ENCODE measurements at places on chromosomes 5 and 9.
A peak's percentile ranks its signal among the peaks of the same experiment; 100 is the strongest.

DNA sequence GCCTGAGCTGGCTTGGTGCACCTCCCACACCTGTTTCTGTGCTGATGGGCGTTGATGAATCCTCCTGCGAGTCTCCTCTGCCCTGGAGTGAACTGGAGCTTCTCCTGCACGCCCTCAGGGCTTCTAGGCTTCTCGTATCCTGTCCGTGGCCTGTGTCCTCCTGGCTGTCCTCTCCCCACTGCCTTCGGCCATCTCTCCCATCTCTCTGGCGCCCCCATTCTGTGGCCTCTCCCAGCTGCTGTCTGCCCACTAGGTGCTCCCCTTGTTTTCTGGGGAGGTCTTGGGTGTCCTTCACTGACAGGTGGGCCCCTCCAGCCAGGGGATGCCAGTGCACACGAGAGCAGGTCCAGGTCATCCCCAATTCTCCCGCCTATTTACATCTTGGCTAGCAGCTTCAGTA is 28.8 kb downstream of the AHRR start:
- DNase-seq = no peak

DNA sequence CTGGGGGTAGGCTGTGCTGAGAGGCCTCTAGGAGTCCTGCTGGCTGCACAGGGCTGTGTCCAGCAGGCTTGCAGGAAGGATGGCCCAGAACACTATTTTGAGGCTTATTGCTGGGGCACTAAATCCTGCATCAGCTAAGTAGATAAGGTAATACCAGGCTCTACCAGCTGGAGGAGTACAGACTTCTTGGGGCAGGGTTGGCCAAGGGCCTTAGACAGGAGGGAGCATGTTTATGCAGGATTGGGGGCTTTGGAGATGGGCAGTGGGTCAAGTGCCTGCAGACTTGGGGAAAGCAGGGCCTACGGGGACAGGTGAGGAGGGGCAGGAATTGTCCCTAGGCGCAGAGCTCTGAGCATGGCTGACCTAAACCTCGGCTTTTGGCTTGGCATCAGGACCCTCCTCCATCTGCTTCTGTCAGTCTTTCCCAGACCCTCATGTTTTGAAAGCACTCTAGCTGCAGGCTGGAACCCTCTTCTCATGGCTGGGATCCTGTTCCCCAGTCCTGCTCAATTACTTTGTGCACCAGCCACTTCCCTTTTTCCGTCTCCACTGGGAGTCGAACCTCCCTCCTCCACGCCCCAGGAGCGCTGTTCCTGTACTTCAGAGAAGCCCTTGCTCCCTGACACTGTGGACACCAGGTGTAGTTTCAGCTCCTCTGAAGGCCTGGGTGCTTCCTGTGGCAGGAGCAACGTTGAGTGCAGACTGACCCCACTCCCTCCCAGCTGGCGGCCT is 61.0 kb upstream of the SPTLC1 start:
- DNase-seq = peak; percentile 6

GRCh38 chr5:63953217-63953616 is 9.0 kb downstream of the HTR1A start:
- DNase-seq = no peak

GRCh38 chr5:65722575-65723403 is 784 bp downstream of the NLN start:
- peak; percentile 22 for DNase-seq

- no peak for DNase-seq
These were observed 51.5 kb downstream of the KLF9 start for GRCh38 chr9:70362952-70363351.

GRCh38 chr9:136138566-136138965 is 19.9 kb upstream of the TMEM250 start:
- DNase-seq = peak; percentile 48

DNA sequence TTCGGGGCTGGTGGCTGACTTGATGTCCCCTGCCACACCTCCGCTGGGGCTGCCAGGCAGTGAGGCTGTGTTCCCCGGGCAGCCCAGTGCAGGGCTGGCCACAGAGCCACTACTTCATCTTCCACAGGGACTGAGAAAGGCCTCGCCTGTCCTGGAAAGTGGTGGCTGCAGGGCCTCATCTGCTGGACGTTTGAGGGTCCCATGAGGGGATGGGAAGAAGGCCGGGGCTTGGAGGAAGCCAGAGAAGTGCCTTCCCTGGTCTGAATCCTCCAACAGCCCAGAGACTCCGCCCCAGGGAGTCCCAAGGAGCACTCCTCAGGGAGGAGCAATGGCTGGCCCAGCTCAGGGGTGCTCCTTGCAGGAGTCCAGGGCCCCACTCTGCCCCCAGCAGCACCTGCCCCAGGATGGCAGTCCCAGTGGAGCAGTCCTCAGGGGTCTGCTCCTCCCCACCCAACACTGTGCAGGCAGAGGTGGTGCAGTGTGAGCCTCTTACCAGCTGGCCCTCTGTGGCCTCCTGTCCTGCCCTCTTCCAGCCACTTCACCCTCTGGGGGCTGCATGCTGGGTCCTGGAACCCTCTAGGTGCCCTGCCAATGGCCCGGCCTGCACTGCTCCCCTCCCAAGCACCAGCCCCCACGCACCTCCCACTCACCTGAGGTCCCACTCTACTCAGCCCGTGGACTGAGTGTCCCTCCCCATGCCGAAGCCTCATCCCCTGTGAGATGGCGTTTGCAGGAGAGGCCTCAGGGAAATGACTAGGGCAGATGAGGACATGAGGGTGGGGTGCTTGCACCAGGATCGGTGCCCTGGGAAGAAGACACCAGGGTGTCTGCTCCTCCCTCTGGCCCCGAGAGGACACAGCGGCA is 47.3 kb upstream of the COL5A1 start:
- no peak for DNase-seq

DNA sequence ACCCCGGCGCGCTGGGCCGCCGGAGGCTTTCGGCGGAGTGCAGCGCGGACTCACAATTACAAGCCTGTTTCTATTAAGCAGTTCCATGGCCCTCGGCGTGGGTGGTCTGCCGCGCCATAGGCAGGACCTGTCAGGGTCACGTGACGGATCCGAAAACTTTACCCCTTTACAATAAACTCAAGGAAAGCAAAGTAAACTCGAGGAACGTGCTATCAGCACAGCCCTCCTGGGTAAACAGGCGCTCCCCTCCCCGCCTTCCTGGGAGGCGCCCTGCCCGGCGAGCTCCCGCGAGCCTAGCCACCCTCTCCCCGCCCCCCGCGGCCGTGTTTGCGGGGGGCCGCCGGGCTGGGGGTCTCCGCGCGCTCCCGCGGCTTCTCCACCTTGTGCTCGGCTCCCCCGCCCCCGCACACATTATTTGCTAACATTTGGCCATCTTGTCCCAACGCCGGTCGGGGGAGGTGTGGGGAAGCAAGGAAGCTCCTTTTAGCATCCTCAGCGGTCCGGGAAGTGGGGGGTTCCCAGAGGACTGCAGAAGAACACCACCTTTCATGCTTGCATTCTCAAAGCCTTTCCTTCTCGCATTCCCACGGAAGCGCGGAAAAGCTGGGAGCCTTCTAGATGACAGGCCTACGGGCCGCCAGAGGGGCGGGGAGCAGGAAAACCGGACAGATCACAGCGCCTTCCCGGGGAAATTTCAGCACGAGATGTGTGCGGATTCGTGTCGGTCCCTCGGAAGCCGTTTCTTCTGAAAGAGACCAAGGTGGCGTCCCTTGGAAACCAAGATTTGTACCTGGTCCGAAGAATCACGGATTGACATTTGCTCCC is at the start of gene PTCH1:
PTCH1 (minus strand) TSS at position 238 of the 825 bp plus-strand sequence.
- DNase-seq = no peak

GRCh38 chr5:353612-354580 is 32.4 kb downstream of the AHRR start:
- no peak for DNase-seq

DNA sequence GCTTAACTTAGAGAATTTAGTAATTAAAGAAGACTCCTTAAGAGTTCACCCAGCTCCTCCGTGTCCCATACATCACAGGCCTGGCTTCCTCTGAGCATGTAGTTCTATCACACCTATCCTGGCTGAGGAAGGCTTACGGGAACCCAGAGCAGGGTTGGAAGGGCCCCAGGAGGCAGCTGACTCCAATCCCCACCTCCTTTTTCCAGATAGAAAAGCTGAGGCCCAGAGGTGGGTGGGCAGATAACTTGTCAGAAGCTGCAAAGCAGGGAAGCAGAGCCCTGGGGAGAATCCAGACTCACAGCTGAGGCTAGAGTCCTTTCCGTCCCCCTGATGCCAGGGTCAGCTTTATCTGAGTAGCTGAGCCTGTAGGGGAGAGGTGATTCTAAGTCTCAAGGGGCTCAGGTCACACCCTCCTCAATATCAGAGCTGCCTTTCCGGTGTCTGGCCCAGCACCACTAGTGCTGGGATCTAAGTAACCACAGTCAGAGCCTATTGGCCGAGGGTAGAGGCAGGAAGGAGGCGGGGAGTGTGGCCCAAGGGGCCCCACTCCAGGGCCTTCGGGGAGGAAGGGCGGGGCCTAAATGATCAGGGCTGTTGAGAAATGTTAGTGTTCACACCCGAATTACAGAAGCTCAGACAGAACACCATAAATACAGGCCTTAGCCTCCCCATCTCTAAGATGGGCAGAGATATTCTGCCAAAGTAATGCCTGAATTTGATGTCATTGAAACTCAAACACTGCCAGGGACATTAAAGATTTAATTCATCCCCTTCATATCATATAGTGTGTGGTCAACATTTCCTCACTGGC is 9.9 kb downstream of the CCDC69 start:
- peak; percentile 96 for DNase-seq
